ENCODE measurements at places on chromosomes 1 and 21. TPM values are rescaled to one million over a fixed set of nuclear protein-coding genes. Genes with fewer than 3 reads are reported as not detected.

TINAGL1 gene
- 110 TPM for total RNA-seq

CELA3B gene
- 2.5 TPM for total RNA-seq

KPRP gene
- not detected for total RNA-seq

BRINP3 gene
- total RNA-seq = not detected

EXO1 gene
- not detected for total RNA-seq

NGF gene
- total RNA-seq = 5.1 TPM

MAP3K21 gene
- total RNA-seq = 0.19 TPM

CSMD2 gene
- 2.4 TPM for total RNA-seq

CTSE gene
- not detected for total RNA-seq

INAVA gene
- 0.29 TPM for total RNA-seq

S100A7 gene
- total RNA-seq = not detected

ARTN gene
- 4.2 TPM for total RNA-seq

PCNX2 gene
- 12.9 TPM for total RNA-seq

SLC26A9 gene
- not detected for total RNA-seq

LCE1E gene
- total RNA-seq = not detected

MANEAL gene
- 1.9 TPM for total RNA-seq

AXDND1 gene
- total RNA-seq = not detected

RYR2 gene
- total RNA-seq = 8.8 TPM

GPR52 gene
- total RNA-seq = 2.1 TPM

HSPB7 gene
- total RNA-seq = 588 TPM

ZNF683 gene
- total RNA-seq = not detected

ANGPTL7 gene
- total RNA-seq = 3.0 TPM

HORMAD1 gene
- 0.65 TPM for total RNA-seq

FHAD1 gene
- total RNA-seq = 0.43 TPM

IL19 gene
- not detected for total RNA-seq

CELA3A gene
- total RNA-seq = not detected

GSTM1 gene
- total RNA-seq = not detected

USP33 gene
- total RNA-seq = 61.5 TPM

CD48 gene
- 5.6 TPM for total RNA-seq

GJA5 gene
- 18.8 TPM for total RNA-seq

RHOU gene
- 24.6 TPM for total RNA-seq

LCE1D gene
- not detected for total RNA-seq

SORT1 gene
- total RNA-seq = 125 TPM

Data from posterior vena cava (tissue), 2 donors.